ENCODE measurements at places on chromosomes 11 and 22.
A peak's percentile ranks its signal among the peaks of the same experiment; 100 is the strongest.

GRCh38 chr11:66419825-66420224 lies 1.0 kb upstream of the NPAS4 start:
- no peak for DNase-seq

- DNase-seq, result no peak
Measured at GRCh38 chr11:61342207-61342803, 9.3 kb downstream of the TKFC start.

DNA sequence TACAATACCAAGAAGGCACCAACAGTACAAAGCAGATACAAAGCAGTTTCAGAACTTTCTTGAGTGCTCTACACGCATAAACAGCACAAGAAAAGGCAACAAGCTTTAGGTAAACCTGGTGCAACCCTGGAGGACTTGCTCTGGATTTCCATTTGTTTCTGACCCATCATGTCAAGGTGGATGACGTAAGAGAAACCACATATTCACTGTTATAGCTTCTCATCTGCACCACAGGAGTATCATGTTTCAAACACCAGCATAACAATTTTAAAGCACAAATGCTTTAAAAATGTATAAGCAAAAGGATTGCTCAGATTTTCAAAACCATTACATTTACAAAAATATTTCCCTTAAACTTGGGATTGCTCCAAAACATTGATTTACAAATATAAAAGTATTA lies 25.0 kb upstream of the YPEL1 start:
- no peak for DNase-seq

DNA sequence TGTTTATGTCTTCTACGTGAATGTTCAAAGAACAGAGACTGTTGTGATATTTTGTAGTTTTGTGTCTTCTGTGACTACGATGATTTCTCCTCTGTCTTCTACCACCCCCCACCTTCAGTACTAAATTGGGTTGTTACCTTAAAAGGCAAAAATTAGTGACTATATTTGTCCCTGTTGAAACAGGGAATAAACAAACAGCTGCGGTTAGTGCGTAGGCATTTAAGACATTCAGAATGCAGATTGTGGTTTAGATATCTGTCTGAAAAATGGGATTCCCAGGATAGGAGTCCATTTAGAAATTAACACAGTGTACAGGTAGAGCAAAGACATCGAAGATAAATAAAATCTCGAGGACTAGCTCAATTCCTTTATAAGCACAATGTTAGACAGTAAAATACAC lies 15.6 kb upstream of the ARHGAP42 start:
- no peak for DNase-seq

DNA sequence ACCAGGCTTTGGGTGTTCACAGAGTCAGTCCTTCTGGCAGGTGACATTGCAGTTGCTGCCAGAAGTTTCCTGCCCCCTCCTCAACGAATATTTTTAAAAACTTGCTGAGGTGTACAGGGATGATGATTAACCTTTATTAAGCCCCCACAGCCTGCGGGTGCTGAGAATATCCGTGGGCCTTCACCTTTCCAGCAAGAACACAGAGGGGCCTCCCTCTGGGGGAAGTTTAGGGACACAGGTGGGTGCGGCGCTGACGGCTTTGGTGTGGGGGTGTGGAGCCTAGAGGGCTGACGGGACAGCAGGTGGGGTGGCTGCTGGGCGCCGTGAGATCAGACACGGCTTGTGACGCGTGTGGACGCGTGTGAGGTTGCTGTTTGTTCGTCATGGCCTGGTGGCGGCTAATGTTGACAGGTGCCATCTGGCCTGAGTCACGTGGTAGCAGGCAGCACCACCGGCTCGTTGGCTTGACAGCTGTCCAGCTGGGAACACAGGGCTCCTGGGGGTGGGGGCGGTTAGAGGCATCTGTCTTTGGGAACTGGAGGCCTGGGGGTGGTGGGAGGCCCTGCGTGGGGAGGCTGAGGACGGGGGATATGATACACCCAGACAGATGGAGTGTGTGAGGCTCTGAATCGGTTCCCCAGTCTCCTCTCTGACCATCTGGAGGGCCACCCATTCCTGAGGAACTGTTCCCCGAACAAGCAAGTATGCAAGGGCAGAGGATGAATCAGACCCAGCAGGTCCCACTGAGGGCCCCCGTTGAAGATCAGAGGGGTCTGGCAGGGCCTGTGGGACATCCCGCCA lies 12.5 kb upstream of the LRRC10B start:
- DNase-seq, result no peak

DNA sequence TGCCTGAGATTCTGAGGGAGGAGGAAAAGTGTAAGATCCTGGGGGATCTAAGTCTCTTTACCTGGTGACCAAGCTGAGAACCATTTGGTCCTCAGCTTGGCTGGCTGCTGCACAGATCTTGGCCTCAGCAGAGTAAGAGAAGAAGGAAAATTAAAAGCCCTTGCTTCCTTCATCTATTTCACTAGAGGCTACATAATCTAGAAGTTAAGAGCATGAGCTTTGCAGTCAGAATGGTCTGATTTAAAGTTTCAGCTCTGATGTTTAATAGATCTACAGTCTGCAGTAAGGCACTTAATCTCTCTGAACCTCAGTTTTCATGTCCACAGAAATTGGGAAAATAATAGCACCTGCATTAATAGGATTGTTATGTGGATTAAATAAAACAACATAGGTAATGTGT lies 3.1 kb upstream of the ZBTB16 start:
- no peak for DNase-seq

- no peak for DNase-seq
Measured at GRCh38 chr22:47402876-47403525, 640.6 kb downstream of the TBC1D22A start.

GRCh38 chr11:69700278-69701140 lies 3.3 kb downstream of the FGF19 start:
- no peak for DNase-seq

- DNase-seq, result peak; percentile 32
Measured at GRCh38 chr11:73980001-73980961, 2.4 kb downstream of the UCP2 start.

GRCh38 chr22:36234213-36234612 lies 5.1 kb downstream of the APOL2 start:
- DNase-seq, result no peak

GRCh38 chr11:110076371-110076965 lies 16.7 kb upstream of the ZC3H12C start:
- no peak for DNase-seq

DNA sequence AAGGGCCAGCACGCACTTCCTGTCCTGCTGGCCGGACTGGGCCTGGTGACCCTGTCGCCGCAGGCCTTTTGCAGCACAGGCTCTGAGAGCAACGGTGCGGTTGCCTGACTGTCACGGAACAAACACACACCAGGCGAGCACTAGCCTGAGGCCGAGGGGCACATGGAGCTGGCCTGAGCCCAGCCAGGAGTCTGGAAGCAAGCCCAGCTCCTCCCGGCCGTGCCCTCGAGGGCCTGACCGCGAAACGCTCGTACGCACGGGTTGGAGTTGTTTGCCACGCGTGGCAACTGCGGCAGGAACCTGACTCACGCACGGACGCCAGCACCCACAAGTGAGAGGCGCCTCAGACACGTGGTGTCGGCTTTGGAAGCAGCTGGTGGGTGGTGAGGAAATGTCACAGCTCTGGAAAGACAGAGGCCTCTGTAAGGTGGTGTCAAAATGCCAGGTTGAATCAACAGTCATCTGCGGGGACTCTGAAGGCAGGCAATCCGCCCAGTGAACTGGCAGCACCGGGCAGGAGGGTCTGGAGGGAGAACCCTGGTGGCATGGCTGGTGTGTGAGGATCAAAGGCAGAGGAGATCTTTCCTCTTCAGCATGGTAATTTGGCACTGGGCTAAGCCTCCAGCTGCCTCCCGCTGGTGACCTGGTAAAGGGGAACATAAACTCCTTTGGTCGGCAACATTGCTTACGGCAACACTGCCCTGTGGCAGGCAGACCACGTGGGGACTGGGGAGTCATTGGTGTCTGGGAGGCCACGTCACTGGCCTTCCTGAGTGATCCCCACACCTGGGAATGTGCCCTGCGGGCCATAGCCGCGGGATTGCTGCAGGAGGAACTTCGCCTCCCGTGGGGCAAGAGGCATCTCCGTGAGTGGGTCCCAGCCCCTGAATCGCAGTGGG lies 15.3 kb upstream of the IL17REL start:
- DNase-seq, result no peak

- no peak for DNase-seq
Measured at GRCh38 chr11:36478700-36479329, 31.3 kb downstream of the TRAF6 start.

DNA sequence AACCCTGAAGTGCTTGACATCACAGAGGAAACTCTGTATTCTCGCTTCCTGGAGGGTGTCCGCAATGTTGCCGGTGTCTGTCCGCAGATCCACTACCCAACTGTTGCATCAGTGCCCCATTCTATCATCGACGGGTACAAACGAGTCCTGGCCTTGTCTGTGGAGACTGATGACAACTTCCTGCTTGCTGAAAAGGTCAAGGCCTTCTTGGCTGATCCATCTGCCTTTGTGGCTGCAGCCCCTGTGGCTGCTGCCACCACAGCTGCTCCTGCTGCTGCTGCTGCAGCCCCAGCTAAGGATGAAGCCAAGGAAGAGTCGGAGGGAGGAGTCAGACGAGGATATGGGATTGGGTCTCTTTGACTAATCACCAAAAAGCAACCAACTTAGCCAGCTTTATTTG lies 42.9 kb upstream of the DAGLA start:
- DNase-seq, result no peak

- no peak for DNase-seq
Measured at GRCh38 chr11:123190518-123190917, 4.5 kb downstream of the CLMP start.
